ENCODE measurements at places on chromosomes 12 and 14.

- DNase-seq = no peak
These were observed 63.4 kb upstream of the RTRAF start for GRCh38 chr14:51925980-51926379.

- DNase-seq = no peak
These were observed 294.6 kb downstream of the PCNX1 start for GRCh38 chr14:71201840-71202239.

GRCh38 chr12:31558521-31558920, 32.4 kb downstream of the DENND5B start:
- DNase-seq = no peak

DNA sequence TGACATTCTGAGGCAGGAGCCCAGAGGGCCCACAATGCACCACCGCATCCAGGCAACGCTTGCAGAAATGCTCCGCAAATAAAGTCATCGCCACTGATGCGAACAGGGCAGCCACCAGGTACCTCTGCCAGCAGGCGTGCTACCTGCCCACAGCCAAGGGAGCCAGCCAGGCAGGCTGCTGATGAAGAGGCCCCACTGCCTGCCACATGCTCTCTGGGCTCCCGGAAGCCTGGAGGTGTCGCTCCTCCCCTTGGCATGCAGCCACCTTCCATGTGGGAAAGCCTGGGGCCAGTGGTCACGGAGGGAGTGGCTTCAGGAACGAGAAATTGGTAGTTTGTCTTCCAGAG, 14.7 kb downstream of the GPR132 start:
- no peak for DNase-seq

- DNase-seq = no peak
These were observed 168.0 kb downstream of the KICS2 start for GRCh38 chr12:64054079-64054520.

GRCh38 chr14:75409316-75410205, 18.3 kb upstream of the JDP2 start:
- no peak for DNase-seq

DNA sequence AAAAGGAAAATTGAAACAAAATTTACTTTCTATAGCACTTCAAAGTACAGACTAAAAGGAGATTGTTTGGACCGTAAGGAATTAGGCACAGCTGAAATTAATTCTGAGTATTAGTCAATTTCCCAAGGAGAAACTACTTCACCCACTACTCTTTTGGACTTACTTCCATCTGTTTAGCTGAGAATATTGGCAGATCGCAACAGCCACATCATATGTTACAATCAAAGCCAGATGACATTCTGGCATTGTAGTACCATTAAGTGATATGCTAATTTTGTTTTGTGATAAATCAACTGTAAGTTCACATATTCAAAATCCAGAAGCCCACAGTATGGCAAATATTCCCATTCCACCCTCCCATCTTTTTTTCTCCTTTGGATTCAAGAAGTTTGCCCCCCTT, 47.1 kb upstream of the ANKS1B start:
- no peak for DNase-seq

DNA sequence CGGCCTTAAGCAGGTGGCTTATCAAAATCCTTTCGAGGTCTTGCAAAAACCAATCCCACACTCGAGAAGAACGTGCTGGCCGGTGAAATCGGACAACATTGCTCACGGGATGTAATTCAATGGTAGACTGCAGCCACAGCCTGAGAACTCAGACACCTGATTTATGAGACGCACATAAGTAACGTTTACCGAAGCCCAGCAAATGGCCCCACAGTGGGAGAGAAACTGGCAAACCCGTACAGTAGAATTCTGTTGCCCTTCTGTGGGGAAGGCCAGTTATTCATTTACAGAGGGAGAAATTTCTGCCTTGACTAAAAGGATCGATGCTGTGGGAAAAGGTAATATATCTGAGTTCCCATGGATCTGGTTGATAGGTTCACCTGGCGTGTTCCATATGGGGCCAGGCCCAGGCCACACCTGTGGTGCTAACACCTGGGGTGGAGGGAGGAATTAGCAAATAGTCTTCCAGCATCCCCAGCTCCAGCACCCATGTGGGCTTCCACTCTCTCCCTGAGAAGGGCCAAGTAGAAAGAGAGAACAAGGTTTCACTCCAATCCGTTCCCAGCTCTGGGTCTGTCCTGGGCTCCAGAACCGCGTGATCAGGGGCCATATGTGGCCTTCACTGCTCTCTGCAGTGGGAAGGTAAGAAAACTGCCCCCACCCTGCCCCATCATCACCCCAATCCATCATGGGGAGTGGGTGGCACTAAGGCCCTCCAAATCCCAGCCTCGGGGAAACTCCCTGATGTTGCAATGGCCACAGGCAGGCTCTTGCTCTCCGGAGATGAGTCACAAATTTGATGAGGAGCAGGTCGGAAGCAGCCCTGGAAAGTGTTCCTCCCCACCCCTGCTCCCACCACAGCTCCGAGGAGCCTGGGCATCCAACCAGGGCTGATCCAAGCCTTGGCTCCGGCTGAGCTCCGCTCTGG, 12.7 kb downstream of the BDKRB1 start:
- no peak for DNase-seq

DNA sequence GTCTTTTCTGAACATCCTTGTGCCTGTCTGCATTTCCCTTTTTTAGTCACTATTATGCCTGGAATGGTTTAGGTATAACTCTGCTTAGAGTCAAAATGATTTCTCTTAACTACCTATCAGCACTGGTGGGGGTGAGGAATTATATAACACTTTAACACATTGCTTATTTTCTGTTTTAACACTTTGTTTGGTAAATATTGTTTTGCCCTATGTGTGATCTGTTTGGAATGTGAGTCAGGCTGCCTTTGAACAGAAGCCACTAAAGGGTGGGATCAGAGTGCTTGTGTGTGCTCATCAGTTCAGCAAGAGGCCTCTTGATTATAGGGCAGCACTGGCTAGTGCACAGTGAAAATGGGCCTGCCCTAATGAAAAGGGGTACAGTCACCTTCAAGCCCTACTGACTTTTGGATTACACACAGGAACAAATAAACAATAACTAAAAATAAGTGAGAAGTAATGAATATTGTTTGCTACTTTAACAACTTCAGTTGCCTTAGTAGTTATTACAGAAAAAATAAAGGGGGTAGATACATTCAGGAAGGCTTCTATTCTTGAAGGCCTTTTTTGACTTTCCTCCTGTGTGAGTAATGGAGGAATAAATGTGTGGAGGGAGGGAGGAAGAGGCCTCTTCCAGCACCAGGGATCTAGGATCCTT, 23.2 kb downstream of the NGDN start:
- DNase-seq = no peak

DNA sequence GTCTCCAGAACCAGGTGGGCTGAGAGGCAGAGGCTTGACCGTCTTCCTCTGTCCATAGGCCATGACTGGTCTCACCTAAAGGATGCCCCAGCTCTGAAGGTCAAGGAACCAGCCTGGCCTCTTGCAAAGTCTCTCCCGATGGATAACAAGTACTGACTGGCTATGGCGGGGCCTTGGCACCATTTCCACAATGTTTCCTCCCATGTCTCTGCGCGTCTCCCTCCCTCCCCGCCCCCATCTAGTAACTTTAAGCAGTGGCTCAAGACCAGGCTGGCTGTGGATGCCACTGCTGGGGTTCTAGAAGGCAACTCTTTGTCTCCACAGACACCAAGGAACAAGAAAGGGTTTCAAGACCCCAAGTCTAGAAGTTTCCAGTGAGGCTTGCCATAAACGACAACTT, 275.5 kb downstream of the DPF3 start:
- no peak for DNase-seq
